Fibroblast of the aortic adventitia (primary cell): ENCODE measurements at places on chromosomes 6 and 20. TPM values are rescaled to one million over a fixed set of nuclear protein-coding genes. Genes with fewer than 3 reads are reported as not detected.

Gene MEI4
- total RNA-seq: not detected in 2 replicates

Gene BRD2
- total RNA-seq: 145 and 157 TPM in 2 replicates

DNA sequence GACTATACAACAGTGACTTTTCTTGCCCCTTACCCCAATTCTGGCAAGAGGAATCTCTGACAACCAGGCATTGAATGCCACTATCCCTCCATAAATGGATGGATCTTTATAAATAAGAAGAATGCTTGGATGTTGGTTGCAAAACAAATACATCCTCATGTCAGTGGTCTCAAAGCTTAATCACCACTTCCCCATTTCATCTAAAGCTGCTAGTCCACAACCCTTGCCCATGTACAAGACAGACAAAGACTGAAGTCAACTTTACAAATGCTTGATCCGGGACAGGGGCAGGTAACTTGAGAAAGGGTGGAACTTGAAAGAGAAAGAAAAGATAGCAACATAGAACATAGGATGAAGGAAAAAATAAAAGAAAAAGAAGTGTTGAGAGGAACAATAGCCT is 540.5 kb upstream of the NOX3 start:
- DNase-seq: no peak

GRCh38 chr20:33676652-33677645 is 2.7 kb upstream of the NECAB3 start:
- no peak for DNase-seq
